ENCODE measurements at places on chromosomes 2 and 18.

GRCh38 chr2:181977661-181978350 is 7.8 kb upstream of the PPP1R1C start:
- no peak for DNase-seq

GRCh38 chr2:75548036-75548573 is 12.6 kb downstream of the EVA1A start:
- DNase-seq = no peak

- no peak for DNase-seq
Measured at GRCh38 chr2:40487602-40488001, 35.7 kb upstream of the SLC8A1 start.

DNA sequence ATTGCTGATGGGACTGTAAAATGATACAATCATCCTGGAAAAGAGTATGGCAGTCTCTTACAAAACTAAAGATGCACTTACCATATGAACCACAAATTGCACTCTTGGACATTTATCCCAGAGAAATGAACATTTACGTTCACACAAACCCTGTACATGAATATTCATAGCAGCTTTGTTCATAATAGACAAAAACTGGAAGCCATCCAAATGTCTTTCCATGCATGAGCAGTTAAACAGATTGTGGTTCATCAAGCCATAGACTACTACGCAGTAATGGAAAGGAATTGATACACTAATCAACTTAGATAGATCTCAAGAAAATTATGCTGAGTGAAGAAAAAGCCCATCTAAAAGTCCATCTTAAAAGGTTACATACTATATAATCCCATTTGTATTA is 156.1 kb upstream of the SLC39A10 start:
- no peak for DNase-seq

- no peak for DNase-seq
Measured at GRCh38 chr2:126798276-126799140, 100.2 kb upstream of the TEX51 start.

GRCh38 chr2:127631997-127632581 is 13.9 kb upstream of the GPR17 start:
- DNase-seq = no peak
